A549 (cell line): ENCODE measurements at places on chromosomes 11 and 22.
A peak's percentile ranks its signal among the peaks of the same experiment; 100 is the strongest.

DNA sequence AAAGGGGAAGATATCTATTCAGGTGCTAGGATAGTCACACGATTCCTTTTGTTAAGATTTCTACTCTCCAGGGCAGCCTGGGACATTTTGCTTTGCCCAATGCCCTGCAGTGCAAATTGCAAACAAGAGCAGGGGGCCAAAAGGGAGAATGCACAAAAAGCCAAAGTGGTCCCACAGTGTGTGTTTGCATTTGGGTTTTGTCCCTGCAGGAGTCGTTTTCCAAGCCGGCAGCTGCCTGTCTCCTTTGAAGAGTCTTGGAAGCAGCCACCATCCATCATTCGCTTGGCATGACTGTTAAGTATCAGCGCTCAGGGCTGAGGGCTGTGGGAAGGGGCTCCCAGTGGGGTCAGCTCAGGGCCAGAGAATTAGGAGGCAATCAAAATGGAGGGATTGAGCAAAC is 184.7 kb downstream of the MIAT start:
- no peak for DNase-seq

DNA sequence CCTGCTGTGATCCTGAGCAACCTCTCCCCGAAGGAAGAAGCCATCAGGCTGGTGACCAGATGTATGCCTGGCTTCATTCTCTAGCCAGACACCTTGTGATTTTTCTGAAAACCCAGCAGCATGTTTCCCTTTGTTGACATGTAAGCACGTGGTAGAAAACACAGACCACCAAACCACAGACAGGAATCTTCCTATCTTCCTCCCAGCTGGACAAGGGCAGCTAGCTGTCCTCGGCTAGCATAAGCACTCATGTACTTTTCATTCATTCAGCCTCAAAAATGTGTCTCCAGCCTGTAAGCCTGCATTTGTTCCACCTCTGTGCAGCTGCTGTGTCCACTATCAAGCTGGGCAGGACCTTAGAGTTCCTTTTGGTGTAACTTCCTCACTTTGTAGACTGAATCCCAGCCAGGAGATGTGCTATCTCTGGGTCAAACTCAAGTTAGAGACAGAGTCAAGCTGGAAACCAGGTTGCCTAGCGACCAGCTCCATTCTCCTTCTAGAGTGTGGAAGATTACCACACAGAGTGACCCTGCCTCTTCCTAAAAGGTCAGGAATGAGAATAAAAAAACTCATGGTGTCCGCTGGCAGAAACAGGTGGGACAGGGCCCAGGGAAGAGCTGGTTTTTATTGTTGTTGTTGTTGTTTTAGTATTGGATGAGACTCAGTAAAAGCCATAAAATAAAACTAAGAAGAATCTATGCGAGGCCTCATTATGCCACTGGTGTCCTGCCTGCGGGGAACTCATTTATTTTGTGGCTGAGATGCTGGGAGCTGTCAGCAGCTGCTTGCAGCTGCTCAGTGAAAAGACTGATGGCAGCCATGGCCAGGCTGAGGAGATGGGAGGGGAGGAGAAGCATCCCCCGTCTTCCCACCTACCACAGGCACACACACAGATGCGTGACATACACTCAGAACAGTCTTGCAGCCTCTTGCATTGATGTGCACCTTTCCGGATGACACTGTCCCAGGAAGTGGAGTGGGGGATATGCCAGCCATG is 7.4 kb upstream of the CLMP start:
- no peak for DNase-seq

DNA sequence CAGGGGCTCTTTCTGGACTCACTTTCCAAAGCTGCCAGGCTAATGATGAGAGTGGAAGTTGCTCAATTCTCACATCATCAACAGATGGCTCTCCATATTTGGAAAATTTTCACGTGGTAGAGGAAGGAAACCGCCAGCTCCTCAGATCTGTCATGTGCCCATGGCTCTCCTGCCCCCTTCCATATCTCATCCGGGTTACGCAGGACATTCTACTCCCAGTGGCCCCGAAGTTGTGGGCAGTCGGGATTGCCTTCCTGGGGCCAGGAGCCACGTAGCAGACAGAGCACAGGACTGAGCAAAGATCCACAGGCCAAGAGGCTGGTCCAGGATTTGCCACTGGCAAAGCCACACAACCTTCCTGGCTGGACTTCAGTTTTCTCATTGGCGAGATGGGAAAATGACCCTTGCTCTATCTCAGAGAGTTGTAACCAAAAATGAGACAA is 38.8 kb downstream of the RPUSD4 start:
- no peak for DNase-seq

GRCh38 chr11:122697636-122698167 is 42.2 kb downstream of the UBASH3B start:
- peak; percentile 28 for DNase-seq

GRCh38 chr22:43825651-43826050 is 13.5 kb upstream of the EFCAB6 start:
- no peak for DNase-seq

GRCh38 chr11:107050121-107050520 is 31.8 kb upstream of the GUCY1A2 start:
- DNase-seq = no peak

GRCh38 chr22:36916034-36916433 is 2.6 kb downstream of the CSF2RB start:
- no peak for DNase-seq

GRCh38 chr11:119896387-119897045 is 167.5 kb upstream of the NECTIN1 start:
- no peak for DNase-seq

DNA sequence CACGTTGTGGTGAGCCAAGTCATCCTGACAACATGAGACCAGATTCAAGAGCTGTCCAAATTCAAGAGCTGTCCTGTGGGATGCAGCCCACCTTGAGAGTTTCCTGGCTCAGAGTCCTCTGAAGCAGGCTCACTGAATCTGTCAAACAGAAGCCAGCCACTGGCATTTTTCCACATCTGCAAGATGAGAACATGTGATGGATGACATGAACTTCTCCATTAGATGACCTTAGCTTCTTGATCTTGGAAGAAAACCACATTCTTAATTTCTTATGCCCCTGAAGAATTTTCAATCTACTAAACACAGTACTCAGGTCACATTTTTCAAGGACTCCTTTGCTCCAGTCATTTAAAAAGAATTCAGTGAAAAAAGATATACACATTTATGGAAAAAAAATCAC is 291.0 kb downstream of the GUCY1A2 start:
- DNase-seq = no peak

GRCh38 chr22:39518996-39519680 is 1.2 kb upstream of the ATF4 start:
- DNase-seq = peak; percentile 43

DNA sequence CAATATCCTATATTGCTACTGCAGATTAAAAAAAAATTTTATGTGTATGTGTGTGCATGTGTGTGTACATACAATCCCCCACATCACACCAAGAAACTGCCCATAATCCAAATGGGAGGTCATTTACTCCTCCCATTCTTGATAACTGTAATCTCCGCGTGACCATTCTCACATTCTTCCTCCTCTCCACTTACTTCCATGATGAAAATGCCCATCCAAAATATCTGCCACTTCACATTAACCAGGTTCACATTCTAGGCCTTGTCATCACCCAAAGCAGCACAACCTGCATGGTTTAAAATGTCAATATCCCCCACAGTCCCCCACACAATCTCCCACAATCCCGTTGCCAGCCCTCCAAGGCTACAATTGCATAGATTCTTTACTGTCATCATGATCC is 149.6 kb downstream of the LARGE1 start:
- no peak for DNase-seq

GRCh38 chr11:14140991-14141390 is 178.5 kb downstream of the SPON1 start:
- DNase-seq = no peak

DNA sequence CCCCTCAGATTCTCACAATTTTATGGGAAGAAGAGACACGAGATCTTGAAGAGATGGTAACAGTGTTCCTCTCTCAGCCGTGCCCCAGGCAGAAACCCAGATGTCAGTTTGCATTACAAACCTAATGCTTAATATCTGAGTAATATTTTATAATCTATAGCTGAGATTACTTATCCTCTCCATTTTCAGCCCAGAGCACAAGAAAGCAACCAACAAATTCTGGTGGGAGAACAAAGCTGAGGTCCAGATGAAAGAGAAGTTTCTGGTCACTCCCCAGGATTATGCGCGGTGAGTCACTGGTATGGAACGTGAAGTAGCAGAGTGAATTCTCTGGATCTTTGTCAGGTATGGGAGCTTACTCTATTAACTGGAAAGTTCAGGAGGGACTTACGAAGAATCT is 884 bp downstream of the CENATAC start:
- DNase-seq = peak; percentile 50

DNA sequence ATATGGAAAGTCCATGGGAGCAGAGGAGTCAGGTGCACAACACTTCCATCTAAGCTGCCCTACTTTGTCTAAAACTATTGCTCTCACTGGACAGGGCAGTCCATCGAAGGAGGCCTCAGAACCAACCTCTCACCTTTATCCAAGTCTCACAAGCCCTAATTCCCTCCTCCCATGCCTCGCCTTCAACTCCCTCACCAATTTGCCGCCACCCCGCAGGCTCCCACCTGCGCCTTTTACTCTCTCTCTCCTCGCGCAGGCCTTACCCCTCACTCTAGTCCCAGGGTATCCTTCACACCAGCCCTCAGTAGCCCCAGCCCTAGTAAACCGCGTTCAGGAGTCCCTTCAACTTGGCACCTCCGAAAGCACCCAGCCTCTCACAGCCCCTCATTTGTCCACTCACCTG is 451 bp downstream of the FHIP1B start:
- no peak for DNase-seq

- DNase-seq = no peak
These were observed 110.2 kb downstream of the MIAT start for GRCh38 chr22:26767351-26768155.

- DNase-seq = no peak
These were observed 27.0 kb upstream of the SLC25A18 start for GRCh38 chr22:17536269-17536668.

GRCh38 chr22:44483878-44484277 is 14.2 kb downstream of the RTL6 start:
- DNase-seq = no peak

GRCh38 chr11:10666556-10667520 is 26.7 kb downstream of the IRAG1 start:
- DNase-seq = peak; percentile 34

DNA sequence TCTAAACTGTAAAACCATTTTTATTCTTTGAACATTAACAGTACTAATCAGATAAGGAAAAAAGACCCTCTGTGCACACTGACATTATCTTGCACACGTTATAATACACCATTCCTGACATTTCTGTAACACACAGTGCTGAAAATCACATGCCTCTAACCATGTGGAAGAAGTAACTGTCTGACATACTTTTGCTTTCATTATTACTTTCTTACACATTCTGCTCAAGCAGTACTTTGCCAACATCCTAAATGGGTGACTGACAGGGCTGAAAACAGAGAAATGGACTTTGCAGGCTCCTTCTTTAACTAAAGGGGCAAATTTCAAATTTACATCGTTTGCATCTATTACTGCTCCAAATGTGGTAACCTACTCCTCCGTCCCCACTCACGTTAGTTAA is 22.8 kb upstream of the TP53AIP1 start:
- no peak for DNase-seq

DNA sequence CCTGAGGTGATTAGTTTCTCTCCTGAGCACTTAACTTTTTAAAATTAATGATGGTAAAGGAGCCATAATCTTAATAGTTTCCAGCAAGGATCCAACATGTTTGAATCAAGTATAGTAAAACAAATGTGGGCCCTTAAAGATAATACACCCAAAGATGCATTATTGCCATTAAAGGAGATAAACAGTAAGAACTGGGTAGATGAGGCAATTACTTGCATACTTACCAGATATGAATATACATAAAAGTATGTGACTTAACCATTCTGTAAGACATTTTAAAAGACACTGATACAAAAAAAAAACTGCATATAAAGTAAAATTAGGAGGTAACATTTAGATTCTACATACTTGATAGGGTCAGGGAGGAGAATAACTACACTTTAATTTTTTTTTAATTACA is 48.2 kb downstream of the CADM1 start:
- no peak for DNase-seq

- DNase-seq = peak; percentile 74
These were observed 13.5 kb upstream of the DTX4 start for GRCh38 chr11:59158206-59159068.
